CD8-positive, alpha-beta memory T cell (primary cell): ENCODE measurements at places on chromosomes 6 and 20. TPM values are rescaled to one million over a fixed set of nuclear protein-coding genes. Genes with fewer than 3 reads are reported as not detected.

The RBPJL gene
- not detected for total RNA-seq

The OXT gene
- 0.79 TPM for total RNA-seq

The LAMA2 gene
- total RNA-seq: 0.09 TPM

The SLC22A3 gene
- not detected for total RNA-seq

The DDO gene
- total RNA-seq: not detected

The PPP1R16B gene
- total RNA-seq: 171 TPM

The BTNL2 gene
- total RNA-seq: not detected

The ECT2L gene
- not detected for total RNA-seq
